ENCODE measurements at places on chromosomes 7 and 10. TPM values are rescaled to one million over a fixed set of nuclear protein-coding genes. Genes with fewer than 3 reads are reported as not detected.

FBXL13 gene
- 0.76 TPM for total RNA-seq

WNT2 gene
- 0.06 TPM for total RNA-seq

CAMK2B gene
- total RNA-seq = 0.84 TPM

MRLN gene
- total RNA-seq = 16.0 TPM

GIMAP4 gene
- not detected for total RNA-seq

ATP6V0E2 gene
- 3.6 TPM for total RNA-seq

TMEM236 gene
- total RNA-seq = not detected

ACSL5 gene
- not detected for total RNA-seq

NUTM2D gene
- total RNA-seq = 0.59 TPM

NCF1 gene
- total RNA-seq = not detected

DNA sequence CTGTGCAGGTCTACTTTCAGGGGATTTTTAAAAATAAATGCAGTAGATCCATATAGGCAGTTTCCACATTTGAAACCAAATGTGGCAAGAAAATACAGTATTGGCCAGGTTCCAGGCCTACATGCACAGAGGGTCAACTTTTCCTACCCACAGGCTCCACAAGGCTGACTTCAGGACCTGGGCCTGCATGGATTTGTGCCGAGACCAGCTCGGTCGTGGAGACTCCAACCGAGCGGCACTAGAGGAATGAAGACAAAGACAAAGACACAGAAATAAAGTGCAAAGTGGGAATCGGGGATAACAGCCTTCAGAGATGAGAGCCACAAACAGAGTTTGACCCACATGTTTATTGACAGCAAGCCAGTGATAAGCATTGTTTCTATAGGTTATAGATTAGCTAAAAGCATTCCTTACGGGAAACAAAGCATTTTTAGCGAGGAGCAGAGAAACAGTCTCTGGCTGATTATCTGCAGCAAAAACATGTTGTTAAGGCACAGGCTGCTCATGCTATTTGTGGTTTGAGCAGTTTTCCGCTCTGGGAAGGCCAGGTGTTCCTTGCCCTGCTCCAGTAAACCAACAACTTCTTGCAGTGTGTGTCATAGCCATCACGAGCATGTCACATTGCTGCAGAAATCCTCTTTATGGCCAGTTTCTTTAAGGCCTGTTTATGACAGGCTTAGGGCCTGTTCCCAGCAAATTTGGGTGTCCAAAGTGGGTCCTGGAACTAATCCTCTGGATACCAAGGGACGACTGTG lies 52.6 kb downstream of the ZNF37A start:
- DNase-seq = peak; percentile 9

GRCh38 chr7:2037808-2038522 lies 194.8 kb downstream of the MAD1L1 start:
- DNase-seq = no peak

DNA sequence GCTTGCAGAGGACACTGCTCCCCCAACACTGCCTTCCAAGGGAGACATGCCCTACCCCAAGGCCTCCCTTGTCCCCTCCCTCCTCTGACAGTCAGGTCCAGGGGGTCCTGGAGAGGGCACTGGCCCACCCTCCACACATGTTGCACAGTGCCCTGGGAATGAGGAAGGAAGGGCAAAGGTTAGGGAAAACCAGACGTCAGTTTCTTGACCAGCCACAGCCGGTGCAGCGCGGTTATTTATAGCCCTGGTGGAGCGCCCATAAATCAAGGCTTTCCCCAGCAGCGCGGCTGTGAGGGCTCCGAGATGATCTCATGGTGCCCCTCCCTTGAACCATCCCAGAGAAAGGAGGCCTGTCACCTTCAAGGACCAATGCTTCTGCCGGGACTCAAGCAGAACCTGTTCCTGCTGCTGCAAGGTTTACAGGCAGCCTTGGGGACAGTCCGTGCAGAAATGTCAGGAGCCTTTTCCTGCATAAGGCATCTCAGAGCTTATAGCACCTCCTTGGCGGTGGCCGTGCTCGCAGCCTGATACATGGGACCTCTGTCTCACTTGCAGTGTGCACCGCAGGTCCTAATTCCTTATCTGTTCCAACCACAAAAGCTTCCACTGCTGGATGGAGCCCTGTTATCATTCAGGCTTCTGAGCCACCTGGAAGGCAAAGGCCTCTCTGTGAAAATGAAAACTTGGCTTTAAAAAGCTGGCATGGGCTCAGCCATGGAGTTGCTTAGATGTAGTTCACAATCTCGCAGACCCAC lies 127.3 kb downstream of the LHPP start:
- peak; percentile 41 for DNase-seq

GRCh38 chr10:51564896-51565510 lies 134.4 kb downstream of the CSTF2T start:
- peak; percentile 31 for DNase-seq

GRCh38 chr10:23448323-23448722 lies 9.4 kb downstream of the OTUD1 start:
- no peak for DNase-seq

DNA sequence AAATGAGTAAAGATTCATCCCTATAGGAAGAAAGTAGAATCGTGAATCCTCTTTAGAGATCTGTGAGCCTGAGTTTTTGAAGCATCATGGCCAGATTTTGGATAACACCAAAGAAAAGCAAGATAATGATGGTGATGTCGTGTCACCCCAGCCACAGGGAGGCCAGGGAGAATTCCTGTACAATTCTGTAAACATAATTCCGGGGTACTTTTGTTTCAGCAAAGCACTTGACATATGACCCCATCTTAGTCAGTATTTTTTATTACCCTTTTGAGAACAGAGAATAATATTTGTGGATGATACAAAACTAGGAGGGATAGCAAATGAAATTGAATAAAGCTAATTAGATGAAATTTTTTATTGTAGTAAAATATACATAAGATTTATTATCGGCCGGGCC lies 33.8 kb downstream of the NACAD start:
- DNase-seq = no peak

DNA sequence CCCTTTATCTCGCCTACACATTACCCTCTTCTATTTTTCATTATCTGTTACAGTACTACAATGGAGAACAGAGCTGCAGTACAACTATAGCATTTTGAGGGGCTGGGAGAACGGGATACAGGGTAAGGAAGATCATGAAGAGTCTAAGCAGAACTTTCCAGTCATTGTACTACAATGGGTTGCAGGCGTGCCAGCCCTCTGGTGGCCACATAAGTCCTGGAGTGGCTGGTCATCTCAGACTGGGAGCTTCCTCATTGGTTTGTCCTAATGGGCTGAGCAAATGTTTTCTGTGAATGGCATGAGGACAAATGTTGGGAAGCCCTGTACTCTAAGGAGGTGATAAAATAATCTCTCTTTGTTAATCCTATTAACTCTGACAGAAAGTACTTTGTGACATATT lies 33.0 kb downstream of the TMEM106B start:
- DNase-seq = peak; percentile 45

DNA sequence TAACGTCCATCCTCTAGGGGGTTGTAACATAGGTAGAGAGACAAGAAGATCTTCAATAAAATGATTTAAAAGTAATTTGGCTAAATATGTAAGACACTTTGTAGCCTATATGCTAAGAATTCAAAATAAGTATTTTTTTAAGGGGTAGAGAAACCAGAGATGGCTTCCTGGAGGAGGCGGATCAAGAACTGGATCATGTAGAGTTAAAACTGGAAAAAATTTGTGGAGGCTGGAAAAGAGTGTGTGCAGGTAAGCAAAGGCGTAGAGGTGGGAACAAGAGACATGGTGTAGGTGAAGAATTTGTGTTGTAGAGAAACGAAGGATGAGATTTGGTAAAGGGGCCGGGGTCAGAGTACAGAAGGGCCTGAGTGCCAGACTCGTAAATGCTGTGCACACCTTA lies 172.6 kb downstream of the TMEM178B start:
- no peak for DNase-seq

- DNase-seq = no peak
Measured at GRCh38 chr10:79093658-79094411, 25.1 kb downstream of the ZMIZ1 start.

- DNase-seq = no peak
Measured at GRCh38 chr7:96157856-96158255, 164.0 kb downstream of the SLC25A13 start.

GRCh38 chr10:17923728-17924127 lies 28.0 kb upstream of the SLC39A12 start:
- DNase-seq = no peak

DNA sequence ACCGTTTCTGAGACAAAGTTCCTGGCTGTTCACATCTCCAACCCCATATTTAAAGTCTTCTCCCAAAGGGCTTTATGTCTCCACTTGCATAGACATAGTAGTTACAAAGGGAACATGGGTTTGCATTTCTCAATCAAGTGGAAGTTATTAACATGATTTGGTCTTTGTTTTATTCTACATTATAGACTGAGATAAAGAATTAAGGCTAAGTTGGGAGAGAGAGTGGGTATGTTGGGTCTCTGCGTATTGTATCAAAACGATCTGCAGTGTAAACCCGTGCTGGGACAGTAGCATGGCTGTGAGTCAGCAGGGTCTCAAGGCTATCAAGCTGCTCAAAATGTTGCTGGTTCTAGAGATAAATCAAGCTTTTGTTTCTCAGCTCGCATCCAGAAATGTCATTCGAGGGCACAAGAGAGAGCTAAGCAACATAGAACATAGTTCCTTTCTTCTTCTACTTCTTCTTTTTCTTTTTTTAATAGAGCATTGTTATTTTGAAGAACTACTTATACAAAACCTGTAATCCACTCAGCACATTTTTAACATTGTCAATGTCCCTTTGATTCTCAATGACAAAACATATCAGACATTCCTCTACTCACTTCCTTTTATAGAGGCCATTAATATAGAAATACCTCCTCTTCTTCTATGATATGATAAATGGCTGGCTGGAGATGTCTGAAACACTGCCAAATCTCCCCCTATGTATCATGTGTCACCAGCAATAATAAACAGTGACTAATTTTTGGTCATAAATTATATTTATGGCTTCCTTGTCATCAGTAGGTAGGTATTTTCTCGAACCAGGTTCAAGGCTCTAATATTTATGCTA lies 34.5 kb upstream of the RHOBTB1 start:
- DNase-seq = peak; percentile 52

GRCh38 chr7:88357294-88357693 lies 50.6 kb upstream of the STEAP4 start:
- peak; percentile 30 for DNase-seq

DNA sequence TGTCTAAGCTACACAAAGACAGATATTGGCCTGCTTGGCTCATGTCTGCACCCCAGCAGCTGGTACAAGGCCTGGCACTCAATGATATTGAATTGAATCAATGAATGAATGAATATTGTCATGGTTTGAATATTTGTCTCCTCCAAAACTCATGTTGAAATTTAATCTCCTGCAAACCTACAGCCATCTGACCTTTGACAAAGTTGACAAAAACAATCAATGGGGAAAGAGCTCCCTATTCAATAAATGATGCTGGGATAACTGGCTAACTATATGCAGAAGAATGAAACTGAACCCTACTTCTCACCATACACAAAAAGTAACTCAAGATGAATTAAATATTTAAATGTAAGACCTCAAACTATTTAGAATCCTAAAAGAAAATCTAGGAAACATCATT lies 144.7 kb downstream of the CYP26A1 start:
- DNase-seq = no peak
